GM23338 (cell line): ENCODE measurements at places on chromosomes 2 and 18. TPM values are rescaled to one million over a fixed set of nuclear protein-coding genes. Genes with fewer than 3 reads are reported as not detected.
A peak's percentile ranks its signal among the peaks of the same experiment; 100 is the strongest.

MALL gene
- total RNA-seq = 9.3 and 10.2 TPM in 2 replicates

GRCh38 chr18:47457614-47458013 lies 206.2 kb upstream of the SKOR2 start:
- DNase-seq = no peak

ANKRD23 gene
- total RNA-seq = 4.0 and 6.5 TPM in 2 replicates

GTF3C2 gene
- total RNA-seq = 110 and 118 TPM in 2 replicates

DNA sequence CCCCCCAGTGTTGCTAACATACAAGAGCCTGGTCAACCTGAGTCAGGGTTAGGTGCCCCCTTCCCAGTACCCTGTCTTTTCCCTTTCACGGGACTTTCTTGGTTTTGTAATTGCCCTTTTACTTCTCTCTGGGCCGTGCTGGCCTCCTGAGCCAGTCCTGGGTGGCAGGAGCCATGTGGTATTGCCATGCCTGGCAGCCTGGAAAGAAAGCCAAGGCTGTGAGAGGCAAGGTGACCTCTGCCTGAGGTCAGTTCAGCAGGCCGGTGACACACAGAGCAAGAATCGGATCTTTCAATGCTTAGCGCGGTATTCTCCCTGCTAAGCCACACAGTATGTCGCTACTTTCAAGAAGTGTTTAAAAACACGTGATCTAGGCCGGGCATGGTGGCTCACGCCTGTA lies 52.3 kb downstream of the C18orf63 start:
- no peak for DNase-seq

- DNase-seq = no peak
These were observed 144.1 kb downstream of the AGAP1 start for GRCh38 chr2:235637896-235638295.

POTEJ gene
- 0.63 TPM in 1 of 2 replicates, not detected in the other for total RNA-seq

GRCh38 chr2:108594132-108594981 lies 60.1 kb downstream of the LIMS1 start:
- no peak for DNase-seq

DNA sequence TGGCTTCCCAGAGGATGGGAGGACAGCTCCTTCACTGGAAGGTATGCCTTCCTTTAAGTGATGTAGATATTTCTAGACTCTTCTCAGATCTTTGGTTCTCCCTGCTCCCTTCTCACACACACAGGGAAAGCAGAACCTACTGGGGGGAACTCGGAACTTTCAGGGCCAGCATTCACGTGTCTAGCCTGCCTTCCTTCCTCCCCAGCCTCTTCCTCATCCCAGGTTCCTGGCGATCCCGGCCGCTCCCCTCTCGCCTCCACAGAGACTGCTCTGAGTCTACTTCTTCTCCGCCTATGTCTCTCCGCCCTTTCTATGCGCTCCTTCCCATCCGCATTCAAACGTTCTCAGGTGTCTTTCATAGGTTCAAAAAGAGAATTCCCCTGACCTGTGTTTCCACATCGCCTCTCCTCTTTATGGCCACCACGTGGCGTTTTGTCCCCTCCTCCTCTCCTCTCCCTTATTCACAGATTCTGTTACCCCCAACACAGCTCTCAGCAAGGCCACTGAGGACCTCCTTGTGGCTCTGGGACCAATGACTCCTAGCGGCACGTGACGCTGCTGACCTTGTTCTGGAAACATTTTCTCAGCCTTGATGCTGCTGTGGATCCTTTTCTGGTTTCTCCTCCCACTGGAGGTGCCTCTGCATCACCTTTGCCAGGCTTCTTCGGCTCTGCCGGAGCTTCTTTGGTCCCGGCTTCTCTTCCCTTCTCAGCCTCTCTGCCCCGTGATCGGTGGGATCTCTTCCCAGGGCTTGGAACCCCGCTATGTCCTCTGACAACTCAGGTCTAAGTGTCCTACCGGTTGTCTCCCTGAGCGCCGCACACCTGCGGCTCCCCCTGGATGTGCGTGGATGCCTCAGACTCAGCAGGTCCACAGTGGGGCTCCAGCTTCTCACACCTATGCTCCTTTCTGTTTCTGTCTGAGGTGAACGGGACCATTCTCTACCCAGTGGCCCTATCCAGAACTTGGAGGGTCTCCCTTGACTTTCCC lies 77.5 kb downstream of the VAPA start:
- DNase-seq = no peak

- no peak for DNase-seq
These were observed 177.9 kb downstream of the NRP2 start for GRCh38 chr2:205860181-205860580.

- no peak for DNase-seq
These were observed 10.9 kb upstream of the PIEZO2 start for GRCh38 chr18:11160313-11160712.

DNA sequence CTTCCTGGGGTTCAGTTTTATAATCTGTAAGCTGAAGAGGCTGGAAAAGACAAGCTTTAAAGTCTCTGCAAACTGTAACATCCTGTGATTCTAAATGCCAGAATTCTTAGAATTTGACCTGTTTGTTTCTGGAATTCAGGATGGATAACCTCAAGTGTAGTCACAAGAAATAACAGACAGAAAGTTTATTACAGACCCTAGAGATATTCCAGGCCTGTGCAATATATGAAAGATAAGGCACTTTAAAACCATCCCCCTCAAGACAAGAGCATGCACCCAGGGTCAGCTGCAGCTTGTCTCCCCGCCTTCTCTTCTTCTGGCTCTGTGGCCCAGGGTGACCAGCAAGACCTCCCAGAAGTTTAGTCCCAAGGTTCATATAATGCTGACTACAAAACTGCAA lies 298.7 kb upstream of the ACVR2A start:
- no peak for DNase-seq

DSG4 gene
- total RNA-seq = not detected in 2 replicates

GRCh38 chr2:84906900-84907714 lies 1.7 kb downstream of the TMSB10 start:
- peak; percentile 84 for DNase-seq

GNLY gene
- not detected in 2 replicates for total RNA-seq
